ENCODE measurements at places on chromosomes 4 and X.

GRCh38 chr4:79575709-79576428, 167.8 kb upstream of the GK2 start:
- no peak for DNase-seq

GRCh38 chr4:5710961-5711478, at the start of gene EVC:
EVC (plus strand) TSS chr4:5711201; CDS start chr4:5711381, 180 bp downstream.
- peak; percentile 81 for DNase-seq

DNA sequence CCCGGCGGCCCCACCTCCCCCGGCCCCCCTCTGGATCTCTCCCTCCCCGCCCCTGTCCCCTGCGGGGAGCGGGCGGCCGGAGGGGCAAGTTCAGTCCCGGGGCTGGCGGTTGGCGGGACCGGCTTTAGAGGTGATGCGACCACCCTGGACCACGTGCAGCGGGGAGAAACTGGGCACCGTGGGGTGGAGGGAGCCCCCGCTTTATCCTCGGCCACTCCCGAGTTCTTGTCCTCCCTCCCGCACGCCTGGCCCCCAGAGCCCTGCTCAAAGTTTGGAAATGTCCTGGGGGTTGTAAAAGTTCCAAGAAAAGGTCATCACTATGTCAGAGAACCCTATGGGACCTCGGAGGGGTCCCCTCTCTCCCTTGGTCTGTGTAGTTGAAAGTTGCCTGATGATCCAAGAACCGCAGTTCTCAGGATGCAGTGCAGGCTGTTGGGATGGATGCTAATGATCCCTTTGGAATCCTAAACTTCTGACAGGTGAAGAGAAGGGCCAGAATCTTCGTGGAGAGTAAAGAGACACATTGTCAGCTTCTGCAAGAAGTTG, 411 bp upstream of the VEGFC start:
- no peak for DNase-seq

- no peak for DNase-seq
Observed at GRCh38 chr4:52657618-52658501, 1.2 kb downstream of the USP46 start.

DNA sequence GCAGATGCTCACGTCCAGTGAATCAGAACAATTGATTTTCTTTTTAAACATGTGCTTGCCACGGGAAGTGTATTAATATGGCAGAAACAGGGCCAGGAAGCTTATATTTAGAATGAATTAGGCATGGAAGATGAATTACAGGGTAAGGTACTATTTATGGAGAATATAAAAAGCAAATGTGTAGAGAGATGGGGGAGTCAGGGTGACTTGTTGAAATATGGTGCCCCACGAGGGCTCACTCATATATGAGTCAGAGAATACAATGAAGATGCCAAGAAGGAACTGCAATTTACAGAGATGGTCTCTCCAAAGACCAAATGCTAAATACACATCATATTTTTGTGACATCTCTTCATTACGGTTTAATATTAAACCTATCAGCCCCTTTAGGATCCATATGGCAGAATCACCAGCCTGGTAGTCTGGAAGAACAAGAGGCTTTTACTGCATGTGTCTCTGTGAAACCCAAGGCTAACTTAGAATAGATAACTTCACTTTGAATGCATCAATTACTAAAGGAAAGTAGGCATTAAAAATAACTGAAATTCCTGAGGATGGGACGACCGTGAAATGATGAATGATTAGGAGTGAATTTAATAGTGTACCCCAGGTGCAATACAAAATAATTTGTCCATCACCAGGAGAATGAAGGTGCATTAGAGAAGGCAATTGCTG, 385.3 kb downstream of the ARHGAP24 start:
- no peak for DNase-seq

GRCh38 chr4:15375667-15376066, 52.2 kb upstream of the C1QTNF7 start:
- DNase-seq = no peak

DNA sequence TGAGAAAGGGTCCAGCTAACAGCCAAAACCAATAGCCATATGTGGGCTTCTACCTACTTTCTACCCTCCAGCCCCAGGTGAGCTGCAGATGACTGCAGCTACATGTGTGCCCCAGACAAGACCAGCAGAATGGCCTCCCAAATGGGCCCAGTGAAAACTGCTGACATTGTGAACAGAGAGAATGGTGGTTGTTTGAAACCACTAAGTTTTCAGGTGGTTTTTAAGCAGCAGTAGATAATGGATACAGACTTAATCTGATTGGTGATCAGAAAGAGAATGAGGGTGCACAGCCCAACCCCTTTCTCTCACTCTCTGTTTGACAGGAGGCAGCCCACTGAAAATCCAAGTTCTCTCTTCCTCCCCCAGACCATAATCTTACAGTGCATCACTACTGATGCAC, 42.5 kb upstream of the BBS12 start:
- DNase-seq = no peak

- no peak for DNase-seq
Observed at GRCh38 chrX:29435396-29435795, 780.0 kb upstream of the MAGEB2 start.

DNA sequence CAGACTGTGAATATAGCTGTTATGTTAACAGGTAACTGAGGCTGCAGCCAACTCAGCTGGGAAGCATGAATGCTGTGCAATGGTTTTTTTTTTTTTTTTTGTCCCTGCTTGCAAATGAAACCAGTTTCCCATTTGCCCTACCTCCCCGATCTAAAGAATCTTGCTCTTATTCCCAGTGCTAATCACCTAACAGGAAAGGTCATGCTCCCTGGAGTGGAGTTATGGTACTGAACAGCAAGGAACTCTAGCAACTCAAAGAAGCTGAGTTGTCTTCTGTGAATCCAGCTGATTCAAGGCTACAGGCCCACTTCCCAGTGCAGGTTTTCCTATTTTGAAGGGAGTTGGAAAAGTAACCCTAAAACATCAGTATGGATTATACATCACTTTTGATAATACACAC, 52.1 kb downstream of the HTR2C start:
- no peak for DNase-seq

DNA sequence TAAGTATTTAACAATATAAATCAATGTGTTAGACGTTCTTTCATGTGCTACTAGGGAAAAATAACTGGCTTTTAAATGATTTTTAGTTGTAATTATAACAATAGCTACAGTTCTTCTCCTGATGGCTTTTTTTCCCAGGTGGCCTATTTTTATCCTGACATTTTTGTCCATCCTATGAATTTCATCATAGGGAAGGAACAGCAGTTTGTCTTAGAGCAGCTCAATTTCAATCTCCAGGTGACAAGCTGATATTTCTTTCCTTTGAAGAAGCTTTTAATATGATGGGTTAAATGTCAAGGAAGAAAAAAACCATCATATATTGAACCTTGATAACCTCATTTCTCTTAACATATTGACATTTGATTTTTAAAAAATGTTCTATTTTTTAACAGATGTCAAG, 163.0 kb upstream of the AGA start:
- no peak for DNase-seq

GRCh38 chrX:150906694-150907093, 8.2 kb upstream of the CD99L2 start:
- no peak for DNase-seq

DNA sequence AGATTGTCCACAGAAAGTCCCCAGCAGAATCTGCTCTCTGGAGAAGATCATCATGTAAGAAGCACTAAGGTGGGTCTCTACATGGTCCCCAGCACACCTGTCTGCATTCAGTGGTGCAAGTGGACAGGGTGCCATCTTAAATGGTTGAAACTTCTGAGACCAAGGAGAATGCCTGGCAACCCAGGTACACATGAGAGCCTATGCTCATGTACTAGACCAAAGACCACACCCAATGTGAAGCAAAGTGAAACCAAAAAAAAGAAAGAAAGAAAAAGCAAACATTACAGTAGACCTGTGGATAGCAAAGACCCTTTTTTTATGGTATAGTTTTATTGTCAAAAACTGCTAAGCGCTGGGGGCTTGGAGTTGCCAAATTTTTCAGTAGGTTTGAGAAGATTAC, 15.0 kb downstream of the CD40LG start:
- DNase-seq = no peak

DNA sequence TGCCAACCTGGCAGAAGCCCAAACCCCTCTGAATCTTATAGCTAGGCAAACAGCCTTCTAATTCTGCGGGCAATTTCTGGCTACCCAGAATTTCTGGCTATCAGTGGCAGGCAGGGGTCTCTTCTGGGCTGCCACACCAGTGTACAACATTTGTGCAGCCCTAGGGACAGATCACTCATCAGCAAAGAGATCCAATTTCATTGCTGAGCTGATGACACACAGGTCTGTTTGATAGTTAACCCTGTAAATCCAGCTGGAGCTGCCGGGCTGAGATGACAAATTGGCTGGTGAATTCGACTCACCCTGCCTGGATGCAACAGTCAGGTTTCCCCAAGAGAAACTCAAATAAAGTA, 2.4 kb downstream of the MID1 start:
- no peak for DNase-seq

DNA sequence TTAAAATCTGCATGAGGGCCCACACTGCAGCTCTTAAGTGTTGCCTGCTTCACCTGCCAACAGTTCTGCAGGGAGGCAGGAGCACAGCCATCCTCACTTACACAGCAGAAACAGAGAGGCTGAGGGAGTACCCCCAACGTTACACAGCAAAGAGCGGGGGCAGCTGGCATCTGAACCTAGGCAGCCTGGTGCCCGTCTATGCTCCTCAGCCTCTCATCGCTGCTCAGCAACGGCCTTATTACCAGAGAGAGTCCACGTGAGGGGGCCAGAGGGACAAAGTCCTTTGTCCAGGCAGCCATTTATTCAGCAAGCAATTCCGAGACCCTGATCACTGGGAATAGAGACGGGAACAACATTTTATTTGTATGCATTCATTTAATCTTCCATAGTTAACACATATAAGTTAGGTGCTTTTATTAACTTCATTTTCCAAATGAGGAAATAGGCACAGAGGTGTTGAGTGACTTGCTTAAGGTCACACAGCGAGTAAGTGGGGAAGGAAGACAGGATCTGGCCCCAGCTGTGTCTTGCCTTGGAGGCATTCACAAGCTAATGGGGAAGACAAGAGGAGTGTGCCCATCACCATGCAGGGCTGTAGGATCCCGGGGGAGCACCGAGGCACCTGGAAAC, 52.2 kb upstream of the SORCS2 start:
- DNase-seq = no peak

GRCh38 chr4:84573385-84574068, 9.4 kb upstream of the CDS1 start:
- no peak for DNase-seq

DNA sequence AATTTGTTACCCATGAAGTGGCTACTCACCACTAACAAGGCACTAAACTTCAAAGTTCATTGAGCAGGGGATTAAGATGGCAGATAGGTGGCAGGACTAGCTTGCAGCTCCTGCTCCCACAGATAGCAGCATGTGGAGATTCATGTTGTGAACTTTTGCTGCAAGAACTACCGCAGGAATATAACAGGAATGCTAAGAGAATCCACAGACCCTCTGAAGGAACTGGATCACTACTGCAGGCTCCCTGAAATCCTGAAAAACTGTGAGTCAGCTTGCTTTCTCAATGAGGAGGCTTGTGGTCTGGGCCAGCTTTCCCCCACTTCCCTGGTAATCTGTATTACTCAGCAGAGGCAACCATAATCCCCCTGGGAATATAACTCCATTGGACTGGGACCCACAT, 118.5 kb upstream of the VCX2 start:
- DNase-seq = no peak

GRCh38 chrX:119427024-119427794, 28.1 kb downstream of the SLC25A43 start:
- no peak for DNase-seq

- DNase-seq = no peak
Observed at GRCh38 chr4:188127214-188127874, 11.9 kb upstream of the TRIML1 start.

DNA sequence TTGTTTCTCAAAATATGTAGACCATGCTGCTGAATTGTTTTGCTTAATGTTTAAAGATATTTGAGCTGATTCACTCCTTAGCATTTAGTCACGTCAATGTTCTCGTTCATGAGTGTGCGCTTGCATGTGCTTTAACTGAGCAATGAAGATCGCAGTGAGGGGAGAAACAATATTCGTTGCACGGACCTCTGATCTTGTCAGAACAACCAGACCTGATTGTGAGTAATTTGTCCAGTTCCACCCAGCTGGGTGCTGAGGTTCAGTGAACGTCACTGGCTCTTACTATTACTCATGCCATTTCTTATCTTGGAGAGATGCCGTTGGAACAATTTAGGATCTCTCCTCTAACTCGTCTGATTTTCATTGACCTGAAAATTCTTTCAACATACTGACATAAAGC, 15.0 kb upstream of the PRKX start:
- DNase-seq = no peak

DNA sequence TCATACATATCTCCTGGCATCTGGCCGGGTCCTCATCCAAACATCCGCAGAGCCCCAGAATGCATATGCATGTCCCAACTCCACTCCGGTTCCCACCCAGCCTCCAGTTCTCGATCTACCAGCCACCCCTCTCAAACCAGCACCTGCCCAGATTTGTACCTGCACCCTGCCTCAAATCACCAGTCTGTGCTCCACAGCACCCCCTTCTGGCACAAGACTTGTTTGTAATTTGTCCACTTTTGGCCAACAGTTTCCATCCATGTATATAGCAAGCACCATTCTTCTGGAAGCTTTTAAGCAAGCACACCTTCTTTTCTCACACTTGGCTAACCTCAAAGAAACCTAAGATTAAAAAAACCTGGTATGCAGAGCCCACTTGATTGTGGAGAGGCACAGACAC, 644.1 kb downstream of the MID1IP1 start:
- no peak for DNase-seq

DNA sequence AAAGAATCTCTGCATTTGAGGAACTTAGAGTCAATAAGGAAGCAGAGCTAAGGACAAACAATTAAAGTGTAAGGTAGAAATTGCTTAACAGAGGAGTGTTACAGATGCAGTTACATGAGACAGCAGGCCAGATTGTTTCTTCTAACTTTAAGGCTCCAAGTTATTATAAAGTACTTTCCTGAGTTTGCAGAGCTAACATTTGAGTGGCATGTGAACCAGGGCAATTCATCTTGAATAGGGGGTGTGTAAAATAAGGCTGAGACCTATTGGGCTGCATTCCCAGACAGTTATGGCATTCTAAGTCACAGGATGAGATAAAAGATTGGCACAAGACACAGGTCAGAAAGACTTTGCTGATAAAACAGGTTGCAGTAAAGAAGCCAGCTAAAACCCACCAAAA, 7.6 kb upstream of the LNX1 start:
- DNase-seq = no peak

DNA sequence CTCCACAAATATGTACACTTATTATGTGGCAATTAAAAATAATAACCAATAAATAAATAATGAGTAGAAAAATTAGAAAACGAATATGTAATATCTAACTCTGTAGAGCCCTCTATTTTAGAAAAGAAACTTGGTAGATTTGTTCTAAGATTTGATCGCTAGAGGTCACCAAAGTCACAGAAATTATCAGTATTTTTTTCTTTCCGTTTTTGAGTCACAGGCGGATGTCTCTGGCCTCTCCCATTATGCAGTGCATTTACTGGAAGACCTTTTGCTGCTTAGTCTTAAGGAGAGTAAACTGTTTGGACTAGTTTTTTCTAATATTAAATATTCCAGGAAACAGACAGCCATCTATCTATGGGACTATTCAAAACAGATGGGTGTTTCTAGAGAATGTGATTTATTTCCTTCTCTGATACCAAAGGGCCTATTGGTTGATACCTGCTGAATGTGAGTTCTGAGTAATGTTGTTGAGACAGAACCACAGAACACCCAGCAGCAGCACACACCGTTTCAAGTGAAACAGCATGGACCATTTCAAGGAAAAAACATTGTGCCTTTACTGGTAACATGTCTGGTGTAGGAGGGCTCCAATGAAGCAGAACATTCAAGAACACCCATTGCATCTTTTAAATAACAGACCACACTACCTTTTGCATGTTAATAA, 34.0 kb upstream of the GYPA start:
- no peak for DNase-seq
